Heart left ventricle (tissue), 16 donors: ENCODE measurements at places on chromosomes 2 and 18. TPM values are rescaled to one million over a fixed set of nuclear protein-coding genes. Genes with fewer than 3 reads are reported as not detected.
A peak's percentile ranks its signal among the peaks of the same experiment; 100 is the strongest.

GRCh38 chr2:71299507-71299906 is 32.1 kb upstream of the ZNF638 start:
- no peak for DNase-seq

Gene GTF3C2
- 21.9 TPM for polyA plus RNA-seq

DNA sequence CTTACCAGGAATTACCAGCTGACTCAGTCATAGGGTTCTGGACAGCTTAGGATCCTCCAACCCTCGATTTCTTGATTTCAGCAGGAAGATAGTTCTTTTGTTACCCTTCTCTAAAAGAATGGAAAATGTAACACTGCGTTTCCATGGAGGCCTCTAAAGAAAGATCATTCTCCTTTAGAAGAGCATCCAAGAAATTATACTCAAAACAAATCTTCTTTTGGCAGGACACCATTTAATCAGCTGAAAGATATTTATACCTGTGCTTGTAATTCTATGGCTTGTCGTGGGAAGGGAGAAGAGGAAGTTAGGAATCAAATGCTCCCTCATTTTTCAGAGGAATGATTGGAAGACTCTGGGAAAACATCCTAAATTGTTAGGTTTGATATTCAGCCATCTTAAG is 130.5 kb downstream of the RAB3GAP1 start:
- DNase-seq = no peak

GRCh38 chr2:217438821-217439220 is 564.0 kb downstream of the TNS1 start:
- DNase-seq = no peak

DNA sequence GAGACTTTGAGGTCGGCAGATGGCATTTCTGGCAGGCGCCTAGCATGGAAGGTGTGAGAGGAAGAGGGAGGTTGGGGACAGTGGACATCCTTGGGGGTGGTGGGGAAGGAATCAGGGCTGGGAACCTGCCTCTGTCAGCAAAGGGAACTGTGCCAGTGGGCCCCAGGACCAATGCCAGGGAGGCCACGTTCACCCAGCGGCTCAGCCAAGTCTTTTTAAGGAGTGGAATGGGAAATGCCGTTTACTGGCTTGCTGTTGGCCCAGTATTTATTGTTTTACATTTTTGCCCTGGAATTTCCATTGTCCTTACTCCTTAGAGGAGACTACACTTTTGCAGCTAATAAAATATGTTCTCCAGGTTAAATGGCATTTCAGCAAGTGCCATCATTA is 135.2 kb downstream of the MCFD2 start:
- DNase-seq = peak; percentile 56

Gene MAP2
- polyA plus RNA-seq = 3.2 TPM

- DNase-seq = no peak
These were observed 121.5 kb upstream of the SP3 start for GRCh38 chr2:174086708-174087107.

Gene FAM124B
- 0.34 TPM for polyA plus RNA-seq

DNA sequence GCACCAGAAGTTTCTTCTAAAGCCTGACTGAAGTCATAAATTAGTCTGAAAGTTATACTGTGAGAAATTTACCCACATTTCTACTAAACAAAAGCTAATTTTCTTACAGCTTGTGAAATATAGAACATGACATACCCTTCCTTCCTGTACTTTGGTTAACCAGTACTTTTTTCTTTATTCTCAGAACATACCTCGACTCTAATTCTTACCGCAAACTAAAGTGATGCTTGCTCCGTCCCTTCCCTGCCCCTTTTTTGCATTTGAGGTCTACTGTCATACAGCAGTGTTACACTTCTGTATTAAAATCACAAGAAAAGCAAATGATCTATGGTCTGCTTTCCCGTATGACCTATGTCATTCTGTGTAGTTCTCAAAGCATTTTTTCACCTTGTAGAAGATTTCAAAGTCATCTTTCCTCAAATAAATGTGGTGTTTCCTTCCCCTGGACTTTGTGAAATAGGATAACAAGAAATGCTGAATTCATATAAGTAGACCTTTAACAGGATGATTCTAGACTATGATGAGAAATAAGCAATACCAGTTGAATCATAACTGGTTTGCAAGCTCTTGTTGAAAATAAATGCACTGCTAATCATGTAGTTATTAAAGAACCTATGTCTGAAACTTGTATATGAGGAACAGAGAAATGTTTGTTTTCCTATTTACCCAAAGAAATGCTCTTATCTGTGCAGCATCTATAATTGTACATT is 30.4 kb downstream of the CYTIP start:
- DNase-seq = no peak

GRCh38 chr2:196389670-196390069 is 218.3 kb upstream of the STK17B start:
- DNase-seq = no peak

Gene DCC
- polyA plus RNA-seq = not detected

DNA sequence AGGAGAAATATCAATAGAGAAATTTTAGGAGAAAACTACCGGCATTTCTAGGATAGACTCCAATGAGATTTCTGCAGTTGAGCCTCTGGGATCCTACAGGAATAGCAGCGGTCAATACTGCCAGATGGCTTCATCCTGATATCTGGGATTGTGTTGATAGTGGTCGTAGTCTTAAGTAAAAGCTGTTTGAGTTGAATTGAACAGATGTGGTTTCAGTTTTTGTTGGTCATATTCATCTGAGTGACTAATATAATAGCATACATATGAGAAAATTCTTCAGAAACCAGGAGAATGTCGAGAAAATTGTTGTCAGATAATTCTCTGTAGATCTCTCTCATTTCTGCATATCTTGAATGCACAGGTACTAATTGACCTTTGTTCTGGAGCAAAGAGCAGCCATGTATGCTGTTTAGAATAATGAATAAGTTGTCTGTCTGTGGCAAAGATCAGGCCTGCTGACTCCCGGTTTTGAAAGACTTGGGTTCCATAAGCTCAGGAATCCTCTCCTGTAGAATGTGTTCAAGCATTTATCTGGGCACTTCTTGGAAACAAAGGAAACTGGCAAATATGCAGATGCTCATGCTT is 288.1 kb downstream of the TMX3 start:
- DNase-seq = no peak
